ENCODE measurements at places on chromosomes 11 and 22.
A peak's percentile ranks its signal among the peaks of the same experiment; 100 is the strongest.

- DNase-seq = no peak
Measured at GRCh38 chr11:67320011-67320410, 16.7 kb downstream of the SSH3 start.

GRCh38 chr22:22548317-22548716 lies 10.7 kb downstream of the PRAME start:
- no peak for DNase-seq

DNA sequence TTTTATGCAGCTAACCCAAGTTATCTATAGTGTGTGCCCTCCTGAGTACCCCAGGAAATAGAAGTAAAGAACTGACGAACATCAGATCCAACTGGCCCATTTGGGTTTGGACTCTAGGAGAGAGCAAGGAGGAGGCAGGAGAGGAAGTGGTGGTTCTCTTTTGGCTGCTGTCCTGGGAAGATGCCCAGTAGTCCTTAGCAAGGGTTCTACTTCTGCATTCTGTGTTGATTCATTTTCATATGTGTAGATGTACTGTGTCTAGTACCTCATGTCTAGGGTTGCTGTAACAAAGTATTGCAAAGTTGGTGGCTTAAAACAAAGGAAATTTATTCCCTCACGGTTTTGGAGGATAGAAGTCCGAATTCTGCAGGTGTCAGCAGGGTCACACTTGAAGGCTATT lies 6.6 kb upstream of the MMP27 start:
- no peak for DNase-seq

DNA sequence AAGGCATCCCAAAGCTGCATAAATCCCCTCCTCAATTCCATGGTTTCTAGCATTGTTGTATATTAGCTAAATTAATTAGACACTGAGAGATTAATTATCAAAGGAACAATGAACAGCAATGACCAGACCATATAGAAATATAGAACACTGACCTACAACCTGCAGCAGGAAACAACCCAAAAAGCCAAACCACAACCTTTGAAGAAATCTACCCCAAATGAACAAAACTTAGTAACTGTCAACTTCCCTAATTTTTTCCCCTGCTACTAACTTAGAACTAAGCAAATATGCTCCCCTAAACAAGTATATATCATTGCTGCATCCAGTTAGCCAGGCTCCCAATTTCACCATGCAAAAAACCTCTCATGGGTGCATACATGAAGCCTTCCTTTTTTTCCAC lies 268.0 kb upstream of the ANO3 start:
- DNase-seq = no peak

DNA sequence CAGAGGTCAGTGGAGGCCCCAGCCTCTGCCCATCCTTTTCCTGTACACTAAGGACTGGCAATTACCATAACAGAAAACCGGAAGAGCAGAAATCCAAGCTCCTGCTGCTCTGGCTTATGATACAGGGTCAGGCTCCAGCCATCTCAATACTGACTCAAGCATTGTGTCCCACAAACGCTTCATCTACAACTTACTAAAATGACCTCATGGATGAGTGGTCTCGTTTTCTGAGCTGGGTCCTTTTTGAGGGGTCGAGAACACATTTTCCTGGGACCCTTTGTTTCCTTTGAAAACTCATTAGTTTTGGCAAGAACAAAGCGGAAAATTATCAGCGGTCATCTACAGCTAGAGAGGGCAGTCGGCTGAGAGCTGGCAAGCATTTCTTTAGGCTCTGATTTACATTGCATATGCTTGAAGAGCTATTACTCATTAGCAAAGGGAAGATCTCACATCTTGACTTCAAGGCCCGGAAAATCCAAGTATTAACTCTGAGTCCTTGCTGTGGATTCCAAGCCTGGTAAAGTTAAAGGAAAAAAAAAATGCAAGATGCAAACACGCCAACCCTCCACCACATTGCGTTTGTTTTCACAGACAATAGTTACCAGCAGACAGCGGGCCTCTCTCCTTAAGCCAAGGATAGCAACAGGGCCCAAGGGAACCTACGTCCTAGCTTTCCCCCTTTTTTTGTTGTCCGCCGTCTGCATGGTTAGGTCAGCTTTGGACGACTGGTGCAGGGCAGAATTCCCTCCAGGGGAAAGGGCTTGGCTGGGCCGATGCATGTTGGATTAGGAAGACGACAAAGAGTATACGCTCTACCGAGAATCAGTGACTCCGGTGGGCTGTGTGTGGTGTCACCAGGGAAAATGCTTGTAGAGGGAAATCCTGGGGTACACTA lies 1.8 kb downstream of the TESMIN start:
- no peak for DNase-seq

DNA sequence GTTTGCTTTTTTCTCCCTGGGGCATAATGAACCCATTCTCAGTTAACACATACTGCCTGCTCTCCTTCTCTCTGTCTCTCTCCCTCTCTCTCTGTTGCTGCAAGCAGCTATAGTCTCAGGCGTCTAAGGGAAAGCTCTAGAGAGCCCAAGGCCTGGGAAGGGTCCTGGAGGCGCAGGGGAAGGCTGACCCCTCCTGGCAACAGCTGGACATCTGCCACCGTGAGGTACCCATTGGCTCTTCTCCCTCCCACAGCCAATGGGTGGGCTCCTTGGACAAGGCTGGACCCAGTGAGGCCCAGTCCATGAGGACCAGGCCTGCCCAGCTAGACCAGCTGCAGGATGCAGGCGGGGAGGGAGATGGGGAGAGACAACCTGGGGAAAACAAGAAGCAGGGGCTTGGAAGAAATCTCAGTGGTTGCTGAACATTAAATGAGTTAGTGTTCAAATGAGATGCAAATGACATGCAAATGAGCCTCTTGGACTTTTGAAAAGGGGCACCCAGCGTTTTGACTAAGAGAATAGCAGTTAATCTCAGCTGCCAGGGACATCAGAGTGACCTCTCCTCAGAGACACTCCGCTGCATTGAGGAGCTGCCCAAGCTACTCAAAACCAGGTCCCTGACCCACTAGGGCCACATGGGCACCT lies 349.7 kb downstream of the BUD13 start:
- DNase-seq = no peak

DNA sequence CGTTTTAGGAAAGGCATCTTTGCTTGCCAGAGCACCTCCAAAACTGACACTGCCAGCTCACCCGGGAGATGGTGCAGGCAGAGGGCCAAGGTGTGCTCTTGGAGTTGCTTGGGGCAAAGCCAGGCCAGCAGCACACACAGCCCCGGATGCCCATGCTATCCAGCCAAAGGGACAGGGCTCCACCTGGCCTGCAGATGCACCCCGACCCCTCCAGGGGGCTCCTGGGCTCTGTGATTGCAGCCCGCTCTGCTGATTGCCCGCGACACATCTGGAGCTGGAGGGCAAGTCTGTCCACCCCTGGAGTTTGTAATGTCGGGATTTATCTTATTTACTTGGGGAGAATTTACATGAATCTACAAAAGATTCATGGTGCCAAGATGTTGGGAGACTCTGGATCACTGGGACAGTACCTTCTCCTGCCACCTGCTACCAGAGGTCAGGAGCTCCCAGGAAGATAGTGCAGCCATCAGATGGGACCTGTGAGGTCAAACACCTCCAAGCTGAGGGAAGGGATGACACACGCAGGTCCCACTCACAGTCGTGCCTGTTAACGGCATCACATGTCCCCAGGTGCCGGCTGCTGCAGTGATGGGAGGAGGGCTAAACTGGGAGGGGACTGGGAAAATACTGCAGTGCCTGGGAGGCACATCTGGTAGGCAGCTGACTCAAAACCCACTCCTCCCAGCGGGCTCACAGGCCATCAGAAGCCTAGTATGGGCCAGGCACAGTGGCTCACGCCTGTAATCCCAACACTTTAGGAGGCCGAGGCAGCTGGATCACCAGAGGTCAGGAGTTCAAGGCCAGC lies 17.2 kb downstream of the CBX7 start:
- peak; percentile 33 for DNase-seq

DNA sequence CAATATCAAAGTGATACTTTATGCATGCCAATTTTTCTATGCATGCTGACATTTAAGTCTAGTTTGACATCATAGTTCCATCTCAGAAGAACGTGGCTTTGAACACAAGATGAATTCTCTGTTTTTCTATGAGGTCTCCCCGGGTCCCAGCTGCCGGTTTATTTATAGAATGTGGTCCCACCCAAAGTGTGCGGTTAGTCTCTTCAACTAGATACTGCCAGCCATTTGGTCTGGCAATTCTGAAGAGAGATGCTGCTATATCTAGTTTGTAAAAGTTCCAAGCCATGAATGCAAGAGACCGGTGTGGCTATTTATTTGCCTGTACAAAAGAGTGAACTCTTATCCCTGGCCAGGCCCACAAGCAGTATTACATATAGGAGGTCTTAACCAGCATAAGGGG lies 9.2 kb downstream of the OR5A2 start:
- no peak for DNase-seq

- DNase-seq = peak; percentile 35
Measured at GRCh38 chr11:47186076-47186699, at the start of gene PACSIN3. Gene PACSIN3 (minus strand): TSS chr11:47186434. CDS start chr11:47182727, 3,707 bp downstream.

- DNase-seq = no peak
Measured at GRCh38 chr11:132042296-132042695, 671.9 kb downstream of the NTM start.

DNA sequence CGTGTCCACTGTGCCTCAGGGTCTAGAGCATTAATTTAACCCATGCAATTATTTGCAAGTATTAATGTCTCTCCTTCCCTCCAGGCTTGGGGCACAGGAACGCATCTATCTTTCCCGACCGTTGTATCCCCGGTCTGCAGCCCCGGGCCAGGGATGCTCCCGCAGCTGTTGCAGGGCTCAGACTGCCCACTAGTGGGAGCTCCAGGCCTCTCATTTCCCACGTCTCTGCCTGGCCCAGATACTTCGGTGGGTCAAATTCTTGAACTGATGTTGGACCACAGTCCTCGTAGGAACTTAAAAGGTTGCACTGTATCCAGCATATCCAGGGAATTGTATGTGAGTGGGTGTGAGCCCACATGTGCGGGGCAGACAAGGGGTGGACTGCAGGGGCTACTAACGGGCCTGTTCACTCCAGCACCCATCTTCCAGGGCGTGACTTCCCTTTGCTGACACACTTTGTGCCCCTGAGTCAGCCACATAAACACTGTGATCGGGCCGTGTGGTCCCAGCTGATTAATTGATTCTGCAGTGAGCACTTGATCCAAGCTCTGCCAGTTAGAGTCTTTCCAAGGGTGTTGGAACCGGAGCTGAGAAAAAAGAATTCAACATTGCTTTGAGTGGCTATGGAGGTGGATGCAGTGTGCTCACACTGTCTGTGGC lies 451.3 kb downstream of the TBC1D22A start:
- DNase-seq = no peak

- no peak for DNase-seq
Measured at GRCh38 chr22:50317178-50317577, 9.6 kb downstream of the DENND6B start.

GRCh38 chr11:68257477-68258362 lies 14.1 kb downstream of the C11orf24 start:
- DNase-seq = peak; percentile 88

DNA sequence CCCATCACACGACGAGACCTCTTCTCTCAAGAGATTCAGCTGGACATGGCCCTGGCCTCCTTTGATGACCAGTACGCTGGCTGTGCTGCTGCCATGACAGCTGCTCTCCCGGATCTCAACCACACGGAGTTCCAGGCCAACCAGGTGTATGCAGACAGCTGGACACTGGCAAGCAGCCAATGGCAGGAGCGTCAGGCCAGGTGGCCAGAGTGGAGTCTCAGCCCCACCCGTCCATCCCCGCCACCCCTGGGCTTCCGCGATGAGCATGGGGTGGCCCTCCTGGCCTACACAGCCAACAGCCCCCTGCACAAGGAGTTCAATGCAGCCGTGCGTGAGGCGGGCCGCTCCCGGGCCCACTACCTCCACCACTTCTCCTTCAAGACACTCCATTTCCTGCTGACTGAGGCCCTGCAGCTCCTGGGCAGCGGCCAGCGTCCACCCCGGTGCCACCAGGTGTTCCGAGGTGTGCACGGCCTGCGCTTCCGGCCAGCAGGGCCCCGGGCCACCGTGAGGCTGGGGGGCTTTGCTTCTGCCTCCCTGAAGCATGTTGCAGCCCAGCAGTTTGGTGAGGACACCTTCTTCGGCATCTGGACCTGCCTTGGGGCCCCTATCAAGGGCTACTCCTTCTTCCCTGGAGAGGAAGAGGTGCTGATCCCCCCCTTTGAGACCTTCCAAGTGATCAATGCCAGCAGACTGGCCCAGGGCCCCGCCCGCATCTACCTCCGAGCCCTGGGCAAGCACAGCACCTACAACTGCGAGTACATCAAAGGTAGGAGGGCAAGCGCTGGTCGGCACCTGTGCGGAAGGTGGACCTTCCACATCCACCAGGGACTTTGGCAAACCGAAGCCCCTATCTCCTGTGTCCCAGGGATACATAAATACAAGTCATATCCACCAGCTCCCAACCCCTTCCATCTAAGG lies 11.3 kb downstream of the CHRNA10 start:
- no peak for DNase-seq

- no peak for DNase-seq
Measured at GRCh38 chr11:76803811-76804600, 20.9 kb downstream of the TSKU start.

GRCh38 chr11:107591378-107592230 lies 657 bp downstream of the ELMOD1 start:
- peak; percentile 50 for DNase-seq
